ENCODE measurements at places on chromosomes 1 and 21.
A peak's percentile ranks its signal among the peaks of the same experiment; 100 is the strongest.

DNA sequence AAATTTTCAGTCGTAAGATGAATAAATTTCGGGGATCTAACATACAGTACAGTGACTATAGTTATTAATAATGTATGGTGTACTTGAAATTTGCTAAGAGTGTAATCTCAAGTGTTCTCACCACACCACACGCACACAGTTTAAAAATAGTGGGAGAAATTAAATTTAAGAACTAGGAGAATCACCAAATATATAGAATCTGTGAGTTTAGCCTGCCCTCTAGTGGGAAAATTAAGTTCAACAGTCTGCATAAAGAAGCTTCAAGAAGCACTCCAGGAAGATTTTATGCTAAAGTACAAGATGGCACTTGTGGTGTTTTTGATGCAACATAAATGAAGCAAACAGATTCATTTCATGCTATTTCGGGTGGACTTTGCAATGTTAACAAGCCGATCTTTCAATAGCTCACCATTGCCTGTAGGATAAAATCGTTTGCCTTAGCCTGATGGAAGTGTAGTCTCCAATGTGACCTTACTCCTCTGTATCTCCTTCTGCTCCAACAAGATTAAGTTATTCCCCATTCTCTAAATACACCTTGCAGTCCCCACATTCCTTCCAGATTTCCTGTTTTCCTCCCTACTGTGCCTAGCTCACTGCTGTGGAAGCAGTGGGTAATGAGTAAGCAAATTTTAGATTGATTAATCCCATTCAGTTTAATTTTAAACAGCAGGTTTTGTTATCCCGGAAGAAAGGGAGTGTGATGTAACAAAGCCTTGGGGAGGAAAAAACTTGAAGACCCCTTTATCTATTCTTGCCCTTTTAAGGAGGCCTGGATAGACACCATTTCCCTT is 8.7 kb upstream of the PIK3C2B start:
- peak; percentile 51 for DNase-seq

DNA sequence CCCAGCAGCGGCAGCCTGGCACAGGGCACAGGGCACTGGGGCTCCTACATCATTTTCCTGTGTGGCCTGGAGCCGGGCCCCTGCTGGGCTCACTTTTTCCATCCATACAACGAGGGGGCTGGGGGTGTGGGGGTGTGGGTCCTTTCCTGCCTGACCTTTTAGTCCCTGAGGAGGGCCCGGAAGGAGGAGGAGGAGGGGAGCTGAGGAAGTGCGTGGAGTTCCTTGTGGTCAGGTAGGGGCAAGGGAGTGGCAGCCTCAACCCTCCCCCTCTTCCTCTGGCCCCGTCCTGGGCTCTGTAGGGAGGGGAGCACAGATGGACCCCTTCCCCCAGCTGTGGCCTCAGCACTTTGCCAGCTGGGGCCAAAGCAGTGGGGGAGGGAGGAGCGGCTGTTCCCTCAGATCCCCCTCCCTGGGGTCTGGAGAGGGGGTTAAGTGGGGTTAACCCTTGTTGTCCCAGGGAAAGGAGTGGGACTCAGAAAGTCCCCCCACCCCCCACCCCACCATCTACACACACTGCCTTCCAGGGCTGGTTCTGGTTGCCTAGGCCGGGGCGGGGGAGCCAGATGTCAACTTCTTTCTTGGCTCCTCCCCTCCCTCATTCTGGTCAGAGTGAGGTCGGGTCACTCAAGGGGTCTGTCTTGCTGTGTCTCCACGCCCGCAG is 5.7 kb downstream of the NTRK1 start:
- no peak for DNase-seq

DNA sequence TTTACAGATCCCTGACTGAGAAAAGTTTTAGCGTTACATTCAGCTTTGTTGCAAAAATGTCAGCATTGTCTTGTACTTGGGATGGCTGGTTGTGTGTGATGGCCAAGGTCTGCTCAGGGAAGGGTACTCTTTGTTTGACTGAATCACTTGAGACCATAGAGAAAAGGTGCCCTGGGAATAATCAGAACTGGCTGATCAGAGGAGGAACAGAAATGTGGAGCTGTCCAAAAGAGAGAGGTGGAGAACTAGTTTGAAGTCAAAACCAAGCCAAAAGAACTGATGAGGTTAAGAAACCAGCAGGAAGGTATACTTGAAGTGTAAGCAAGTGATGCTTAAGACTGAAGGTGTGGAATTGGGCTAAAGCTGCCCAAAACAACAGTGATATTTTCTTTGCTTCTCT is 107.6 kb upstream of the LYPLAL1 start:
- no peak for DNase-seq

GRCh38 chr1:204419064-204419403 is 7.4 kb upstream of the PPP1R15B start:
- no peak for DNase-seq

DNA sequence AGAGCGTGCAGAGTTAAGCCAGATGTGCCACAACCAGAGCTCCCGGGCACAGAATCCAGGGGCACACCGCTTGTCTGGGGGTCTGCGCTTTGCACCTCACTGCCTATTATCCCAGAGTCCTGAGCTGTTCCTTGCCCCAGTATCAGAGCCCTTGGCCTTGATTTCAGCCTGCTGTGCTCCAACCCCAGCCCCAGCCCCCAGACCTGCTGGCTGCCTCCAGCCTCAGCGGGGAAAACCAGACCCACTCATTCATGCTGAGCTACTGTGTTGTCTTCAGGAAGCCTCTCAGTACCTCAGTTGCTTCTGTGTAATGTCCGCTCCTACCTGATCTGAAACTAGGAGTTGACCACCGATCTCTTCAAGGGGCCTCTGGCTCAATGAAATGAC is 1.1 kb downstream of the IKBKE start:
- no peak for DNase-seq

DNA sequence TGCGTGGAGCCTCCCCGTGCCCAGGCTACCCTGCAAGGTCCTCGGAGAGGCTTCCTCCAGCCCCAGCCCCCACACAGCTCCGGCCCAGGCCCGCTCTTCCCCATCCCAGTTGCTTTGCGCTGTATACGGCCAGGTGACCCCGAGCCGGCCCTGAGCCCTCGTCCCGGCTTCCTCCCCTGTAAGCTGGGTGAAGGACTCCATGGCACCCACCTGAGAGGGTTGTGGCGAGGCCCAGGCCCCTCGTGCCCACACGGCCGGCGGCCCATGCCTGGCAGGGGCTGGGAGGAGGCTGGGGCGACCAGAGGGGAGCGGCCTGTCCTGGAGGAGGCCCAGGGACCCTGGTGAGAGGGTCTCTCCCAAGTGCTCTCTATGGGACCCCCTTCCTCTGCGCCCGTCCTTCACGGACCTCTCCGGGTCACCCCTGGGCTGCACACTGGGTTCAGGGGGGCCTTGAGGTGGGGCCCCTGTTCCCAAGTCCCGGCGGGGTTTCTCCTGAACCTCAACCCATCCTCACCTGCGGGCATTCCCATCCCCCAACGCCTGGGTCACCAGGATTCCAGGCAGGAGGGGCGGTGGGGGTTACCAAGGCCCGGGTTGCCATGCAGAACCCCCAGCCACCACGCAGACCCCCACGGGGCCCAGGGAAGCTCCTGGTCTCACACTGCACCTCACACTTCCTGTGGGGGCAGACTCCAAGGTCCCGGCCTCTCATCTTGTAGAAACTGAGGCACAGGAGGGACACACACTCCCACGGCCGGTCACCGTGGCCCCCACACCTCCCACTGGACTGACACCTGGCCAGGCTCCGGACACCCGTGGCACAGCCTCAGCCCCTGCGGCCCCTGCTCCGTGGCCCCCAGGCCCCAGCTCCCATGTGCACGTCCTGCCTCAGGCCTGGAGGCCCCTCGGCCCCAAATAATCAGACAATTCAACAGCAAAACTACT is 25.2 kb downstream of the COL6A1 start:
- no peak for DNase-seq

GRCh38 chr1:3674100-3675094 is 22.1 kb downstream of the TP73 start:
- DNase-seq: no peak

DNA sequence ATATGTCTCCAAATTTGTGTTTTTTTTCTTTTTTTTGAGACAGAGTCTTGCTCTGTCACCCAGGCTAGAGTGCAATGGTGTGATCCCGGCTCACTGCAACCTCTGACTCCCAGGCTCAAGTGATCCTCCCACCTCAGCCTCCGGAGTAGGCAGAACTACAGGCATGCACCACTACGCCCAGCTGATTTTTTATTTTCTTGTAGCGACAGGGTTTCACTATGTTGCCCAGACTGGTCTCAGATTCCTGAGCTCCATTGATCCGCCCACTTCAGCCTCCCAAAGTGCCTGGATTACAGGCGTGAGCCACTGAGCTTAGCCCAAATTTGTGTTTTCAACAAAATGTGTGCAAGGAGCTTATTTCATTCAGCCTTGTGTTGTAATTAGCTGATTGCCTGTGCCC is 59.0 kb upstream of the IFFO2 start:
- no peak for DNase-seq

DNA sequence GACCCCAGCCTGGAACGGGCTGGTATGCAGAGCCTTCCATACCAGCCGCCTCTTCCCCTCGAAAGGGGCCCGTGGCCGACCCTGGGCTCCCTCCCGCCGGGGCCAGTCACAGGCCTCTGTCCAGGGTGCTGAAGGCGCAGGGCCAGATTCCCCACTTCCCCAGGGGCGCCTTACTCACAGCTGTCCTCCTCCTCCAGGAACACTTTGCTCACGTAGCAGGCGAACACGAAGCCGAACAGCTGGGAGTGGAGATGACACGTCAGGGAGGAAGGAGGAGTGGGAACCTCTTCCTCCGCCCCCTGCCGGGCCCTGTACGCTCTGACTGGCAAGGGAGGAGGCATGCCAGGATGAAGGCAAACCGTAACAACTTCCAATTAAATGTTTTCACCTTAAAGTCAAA is 57.3 kb downstream of the NKAIN1 start:
- DNase-seq: peak; percentile 89

DNA sequence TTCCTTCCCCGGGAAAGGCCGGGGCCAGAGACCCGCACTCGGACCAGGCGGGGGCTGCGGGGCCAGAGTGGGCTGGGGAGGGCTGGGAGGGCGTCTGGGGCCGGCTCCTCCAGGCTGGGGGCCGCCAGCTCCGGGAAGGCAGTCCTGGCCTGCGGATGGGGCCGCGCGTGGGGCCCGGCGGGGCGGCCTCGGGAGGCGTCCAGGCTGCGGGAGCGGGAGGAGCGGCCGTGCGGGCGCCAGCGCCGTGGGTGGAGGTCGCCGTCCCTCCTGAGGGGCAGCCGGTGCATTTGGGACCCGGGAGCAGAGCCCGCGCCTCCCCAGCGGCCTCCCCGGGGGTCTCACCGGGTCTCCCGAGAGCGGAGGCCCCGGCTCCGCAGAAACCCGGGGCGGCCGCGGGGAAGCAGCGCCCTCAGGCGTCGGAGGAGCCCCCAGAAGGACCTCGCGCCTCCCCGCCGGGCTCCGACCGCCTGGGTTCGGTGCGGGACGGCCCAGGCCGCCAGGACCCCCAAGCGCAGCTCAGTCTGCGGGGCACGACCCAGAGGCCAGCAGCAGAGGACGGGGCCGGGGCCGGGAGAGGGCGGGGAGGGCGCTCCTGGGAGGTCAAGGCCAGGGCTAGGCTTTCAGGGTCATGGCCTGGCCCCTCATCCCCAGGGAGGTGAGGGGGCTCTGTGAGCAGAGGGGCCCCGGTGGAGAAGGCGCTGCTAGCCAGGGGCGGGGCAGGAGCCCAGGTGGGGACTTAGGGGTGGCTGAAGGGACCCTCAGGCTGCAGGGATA is 7.2 kb upstream of the SLX9 start:
- DNase-seq: no peak

DNA sequence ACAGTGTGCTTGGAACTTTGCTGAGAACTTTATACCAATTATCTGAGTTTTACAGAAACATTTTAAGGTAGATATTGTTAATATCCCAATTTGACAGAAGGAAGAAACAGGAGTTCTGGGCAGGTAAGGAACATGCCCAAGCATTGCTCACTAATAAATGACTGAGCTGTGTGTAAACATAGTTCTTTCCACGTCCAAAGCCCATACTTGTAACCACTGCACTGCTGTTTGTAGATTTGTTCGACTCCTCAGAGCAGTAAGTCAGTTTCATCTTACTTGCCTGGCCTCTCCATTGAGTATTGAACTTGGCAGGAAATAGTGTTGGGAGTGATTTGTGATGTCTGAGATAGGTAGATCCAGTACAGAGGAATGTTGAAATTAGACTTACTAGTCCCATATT is 335.1 kb downstream of the KIF26B start:
- DNase-seq: no peak

DNA sequence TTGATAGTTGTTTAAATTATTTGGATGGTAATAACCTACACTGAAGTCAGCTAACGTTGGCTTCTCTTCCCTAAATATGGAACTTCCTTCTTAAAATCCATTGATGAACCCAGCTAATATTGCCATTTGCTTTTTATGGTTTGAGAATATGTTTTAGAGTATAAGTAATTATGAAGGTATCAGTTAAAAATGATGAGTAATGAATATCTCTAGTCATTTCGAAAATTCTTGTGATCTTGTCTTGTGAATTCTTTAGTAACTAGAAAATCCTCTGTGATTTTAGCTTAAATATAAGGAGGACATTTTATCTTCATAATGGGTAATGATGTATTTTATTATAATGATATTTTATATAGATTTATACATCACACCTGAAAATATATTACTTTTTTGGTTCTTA is 50.5 kb downstream of the ADGRL2 start:
- DNase-seq: no peak

- DNase-seq: no peak
These were observed 67.1 kb upstream of the PTGFRN start for GRCh38 chr1:116842654-116843053.

- peak; percentile 6 for DNase-seq
These were observed 583.1 kb upstream of the RGS18 start for GRCh38 chr1:191575180-191575579.

- peak; percentile 98 for DNase-seq
These were observed 22.2 kb downstream of the SLC2A1 start for GRCh38 chr1:42936309-42937078.

DNA sequence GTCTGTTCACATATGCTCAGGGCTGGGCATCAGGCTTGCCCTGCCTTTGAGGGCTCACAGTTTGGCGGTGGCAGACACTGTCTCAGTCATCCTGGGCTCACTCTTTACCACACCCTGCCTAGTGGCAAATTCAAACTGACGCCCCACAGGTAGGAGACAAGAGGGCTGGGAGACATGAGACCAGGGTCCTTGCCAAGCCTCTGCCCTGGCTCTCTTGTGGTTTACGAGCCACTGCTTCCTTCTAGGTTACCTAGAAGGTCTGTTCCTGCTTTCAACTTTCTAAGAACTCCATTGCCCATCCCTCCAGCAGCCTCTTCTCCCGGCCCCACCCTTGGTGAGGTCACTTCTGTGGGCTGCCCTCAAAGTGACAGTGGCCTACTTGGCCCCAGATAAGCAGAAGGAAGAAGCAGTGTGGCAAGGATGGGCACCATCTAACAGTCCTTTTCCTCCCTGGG is 10.5 kb downstream of the KIF21B start:
- DNase-seq: no peak

- DNase-seq: no peak
These were observed 59.6 kb upstream of the FAM3B start for GRCh38 chr21:41256771-41257702.

- DNase-seq: peak; percentile 11
These were observed 120.7 kb downstream of the ITSN1 start for GRCh38 chr21:33762803-33763581.

- DNase-seq: no peak
These were observed 74.2 kb upstream of the CD53 start for GRCh38 chr1:110798691-110799256.

GRCh38 chr21:18155508-18156193 is 89.0 kb upstream of the CHODL start:
- DNase-seq: peak; percentile 80

GRCh38 chr1:212685429-212685828 is 14.2 kb downstream of the BATF3 start:
- DNase-seq: no peak

- no peak for DNase-seq
These were observed 185.6 kb downstream of the TOMM20 start for GRCh38 chr1:234942879-234943506.

GRCh38 chr1:218694636-218695035 is 349.5 kb downstream of the TGFB2 start:
- no peak for DNase-seq
